CD4-positive, alpha-beta memory T cell (primary cell): ENCODE measurements at places on chromosomes 2 and 18. TPM values are rescaled to one million over a fixed set of nuclear protein-coding genes. Genes with fewer than 3 reads are reported as not detected.

The SLC11A1 gene
- total RNA-seq = 1.3 TPM

The EFR3B gene
- total RNA-seq = 0.14 TPM

The SLC38A11 gene
- total RNA-seq = not detected

The IGFBP5 gene
- 0.23 TPM for total RNA-seq

The CNRIP1 gene
- total RNA-seq = 0.29 TPM

The PLEKHM3 gene
- total RNA-seq = 16.1 TPM

The FAM237A gene
- total RNA-seq = not detected

The TUBB8B gene
- not detected for total RNA-seq

The LINC00305 gene
- not detected for total RNA-seq

The CRYGD gene
- not detected for total RNA-seq

The C2orf81 gene
- 5.3 TPM for total RNA-seq

The LRRC30 gene
- not detected for total RNA-seq

The PROKR1 gene
- not detected for total RNA-seq

The QPCT gene
- 1.2 TPM for total RNA-seq

The FZD7 gene
- 0.47 TPM for total RNA-seq
